ENCODE measurements at places on chromosomes 2 and 18.

- DNase-seq, result no peak
These were observed 42.7 kb downstream of the NPPC start for GRCh38 chr2:231883468-231883881.

DNA sequence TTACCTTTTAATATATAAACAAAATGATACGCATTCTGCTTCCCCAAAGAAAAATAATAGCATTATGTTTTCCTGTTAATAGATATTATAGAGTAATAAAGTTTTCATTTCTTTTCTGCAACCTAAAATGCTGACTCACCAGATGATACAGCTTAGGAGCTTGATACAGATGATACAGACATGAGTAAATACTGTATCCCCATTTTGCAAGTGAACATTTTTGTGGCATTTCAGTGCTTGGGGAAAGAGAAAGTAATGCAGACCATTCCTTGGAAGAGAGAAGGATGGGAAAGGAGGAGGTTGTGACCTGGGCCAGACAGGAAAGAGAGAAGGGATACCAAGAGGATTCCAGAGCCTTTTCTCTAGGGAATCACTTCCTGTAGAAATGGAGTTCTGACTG, 97.5 kb upstream of the FSHR start:
- no peak for DNase-seq

DNA sequence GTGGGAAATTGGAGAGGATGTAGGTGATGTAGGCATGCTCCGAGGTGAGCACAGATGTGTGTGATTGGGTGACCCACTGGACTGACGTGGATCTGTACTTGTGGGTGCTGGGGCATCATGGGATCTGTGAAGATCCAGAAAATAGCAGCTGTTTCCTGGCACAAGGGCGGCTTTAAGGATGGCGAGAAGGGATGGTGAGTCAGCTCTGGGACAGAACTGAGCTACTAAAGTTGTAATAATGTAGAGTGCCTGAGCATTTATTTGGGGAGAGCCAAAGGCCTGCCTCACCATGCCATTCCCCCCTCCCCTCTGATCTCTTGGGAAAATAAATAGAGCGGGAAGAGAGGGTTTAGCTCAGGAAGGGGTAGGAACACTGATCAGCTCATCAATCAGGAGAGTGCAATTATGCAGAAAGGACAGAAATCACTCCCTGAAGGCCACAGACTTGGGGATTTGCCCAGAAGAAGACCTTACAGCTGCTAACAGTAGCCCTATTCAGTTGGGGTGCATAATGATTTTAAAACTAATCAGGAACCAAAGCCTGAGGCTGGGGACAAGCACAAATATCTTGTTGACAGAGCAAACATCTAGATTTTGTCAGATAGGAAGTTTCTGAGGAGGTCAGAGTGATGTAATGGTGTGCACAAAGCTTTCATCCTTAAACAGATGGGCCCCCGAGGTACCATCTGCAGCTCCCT, 30.3 kb downstream of the TANC1 start:
- DNase-seq, result no peak

GRCh38 chr2:207796585-207797350, 27.1 kb upstream of the FZD5 start:
- no peak for DNase-seq

GRCh38 chr18:28183418-28184078, 6.6 kb upstream of the CDH2 start:
- DNase-seq, result no peak

DNA sequence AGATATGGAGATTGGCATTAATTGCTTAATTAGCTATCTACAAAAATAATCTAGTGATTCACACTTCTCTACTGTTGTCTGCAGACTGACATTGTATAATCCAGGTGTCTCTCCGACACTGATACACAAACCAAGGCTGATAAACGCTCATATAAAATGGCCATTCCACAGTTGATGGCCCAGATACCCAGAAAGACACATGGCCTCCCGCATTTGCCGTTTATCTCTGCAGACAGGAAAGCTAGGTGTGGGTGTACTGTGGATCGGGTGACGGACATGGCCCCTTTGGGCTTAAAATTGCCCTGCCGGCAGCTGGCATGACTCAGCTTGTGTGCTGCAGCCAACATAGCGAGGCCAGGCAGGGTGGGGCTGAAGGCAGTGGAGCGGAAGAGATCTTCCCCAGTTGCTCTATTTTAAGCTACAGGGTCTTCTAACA, 18.5 kb downstream of the PMAIP1 start:
- no peak for DNase-seq

DNA sequence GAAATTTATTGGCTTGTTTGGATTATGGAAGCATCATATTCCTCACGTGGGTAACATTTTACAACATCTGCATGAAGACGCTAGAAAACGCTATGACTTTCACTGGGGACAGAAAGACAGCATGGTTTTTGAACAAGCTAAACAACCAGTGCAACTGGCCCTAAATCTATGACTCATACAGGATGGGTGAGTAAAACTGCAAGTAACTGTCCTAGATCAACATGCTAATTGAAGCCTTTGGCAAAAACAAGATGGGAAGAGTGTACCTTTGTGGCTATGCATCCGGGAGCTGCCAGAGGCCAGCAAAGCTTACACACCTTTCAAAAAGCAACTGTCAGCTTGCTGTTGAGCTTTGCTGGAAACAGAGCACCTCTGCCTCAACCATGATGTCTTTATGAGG, 1096.0 kb upstream of the DDX18 start:
- DNase-seq, result no peak

DNA sequence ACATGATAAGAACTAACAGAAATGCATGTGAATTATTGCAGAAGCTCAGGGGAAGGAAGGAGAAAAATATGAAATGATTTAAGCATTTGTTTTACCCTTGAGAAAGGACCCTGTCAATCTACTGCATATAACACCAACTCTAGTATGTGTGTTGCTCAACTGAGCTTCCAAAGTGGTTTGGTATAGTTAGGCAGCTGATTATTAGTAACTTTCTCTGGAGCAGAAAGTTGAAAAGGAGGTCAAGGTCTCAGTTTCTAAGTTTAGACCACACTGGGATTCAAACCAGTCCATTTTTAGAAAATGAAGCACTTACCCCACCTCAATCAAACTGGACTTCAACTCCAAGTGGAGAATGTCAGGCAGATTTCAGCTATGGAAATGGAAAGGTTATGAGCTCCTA, 123.3 kb upstream of the CDC42EP3 start:
- no peak for DNase-seq

GRCh38 chr2:234392041-234392615, 104.8 kb downstream of the ARL4C start:
- no peak for DNase-seq

GRCh38 chr2:137948894-137949293, 15.4 kb upstream of the HNMT start:
- no peak for DNase-seq

DNA sequence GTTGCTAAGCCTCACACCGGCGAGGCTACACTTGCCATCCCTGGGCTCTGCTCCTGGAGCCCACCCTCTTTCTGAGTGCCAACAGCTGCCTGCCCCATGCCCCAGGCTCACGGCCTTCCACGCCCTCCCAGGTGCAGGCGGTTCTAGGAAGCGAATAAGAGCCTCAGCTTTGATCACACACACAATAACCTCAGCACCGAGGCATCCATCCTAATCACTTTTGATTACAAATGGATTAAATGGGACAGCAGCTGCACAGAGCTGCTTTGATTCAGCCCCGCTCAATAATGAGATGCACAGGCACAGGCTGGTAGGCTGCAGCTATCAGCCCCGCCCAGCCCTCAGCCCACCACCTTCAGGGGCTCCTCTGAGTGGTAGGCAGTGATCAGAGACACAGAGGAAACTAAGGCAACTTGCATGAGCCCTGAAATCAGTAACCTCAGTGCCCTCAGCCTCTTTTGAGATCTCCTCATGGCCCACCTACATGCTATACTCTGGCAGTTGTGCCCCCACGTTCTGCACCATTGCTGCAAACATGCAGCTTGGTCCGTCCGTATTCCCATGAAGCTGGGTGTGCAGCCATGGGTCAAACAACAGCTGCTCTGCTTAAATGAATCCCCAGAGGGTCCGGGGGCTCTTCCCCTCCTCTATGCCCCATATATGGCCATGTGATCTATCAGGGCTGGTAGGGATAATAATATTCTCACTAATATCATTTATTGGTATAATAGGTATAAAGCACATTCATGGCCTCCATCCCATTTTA, 171.4 kb downstream of the SETBP1 start:
- no peak for DNase-seq

DNA sequence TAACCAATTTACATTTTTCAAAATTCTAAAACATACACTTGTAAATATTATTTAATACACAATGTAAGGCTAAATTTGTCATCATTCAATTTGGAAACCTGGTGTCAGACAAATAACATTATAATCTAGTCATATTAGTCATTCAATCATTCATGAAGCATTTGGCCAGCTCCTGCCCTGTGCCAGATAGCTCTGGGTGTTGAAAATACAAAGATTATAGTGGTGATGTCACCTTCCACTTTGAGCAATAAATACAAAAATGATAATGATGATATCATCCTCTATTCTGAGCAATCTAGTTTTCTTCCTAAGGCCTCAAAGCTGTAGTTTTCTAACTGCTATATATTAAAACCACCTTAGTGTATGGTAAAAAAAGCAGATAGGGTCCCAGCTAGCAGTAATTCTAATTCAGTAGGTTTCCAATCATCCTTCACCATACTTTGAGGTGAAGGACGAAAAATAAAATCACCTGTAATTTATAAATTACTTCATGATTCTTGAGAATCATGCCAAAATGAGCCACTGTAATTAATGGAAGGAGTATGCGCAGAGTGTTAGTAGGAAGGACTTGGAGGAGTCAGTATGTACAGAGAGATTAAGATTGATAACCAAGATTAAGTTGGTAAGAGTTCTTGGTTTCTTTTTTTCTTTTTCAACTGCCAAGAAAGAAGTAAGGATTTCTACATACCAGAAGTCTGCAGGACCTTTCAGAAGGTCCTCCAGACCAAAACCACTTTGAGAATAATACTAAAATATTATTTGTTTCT, 23.2 kb downstream of the MEMO1 start:
- no peak for DNase-seq

DNA sequence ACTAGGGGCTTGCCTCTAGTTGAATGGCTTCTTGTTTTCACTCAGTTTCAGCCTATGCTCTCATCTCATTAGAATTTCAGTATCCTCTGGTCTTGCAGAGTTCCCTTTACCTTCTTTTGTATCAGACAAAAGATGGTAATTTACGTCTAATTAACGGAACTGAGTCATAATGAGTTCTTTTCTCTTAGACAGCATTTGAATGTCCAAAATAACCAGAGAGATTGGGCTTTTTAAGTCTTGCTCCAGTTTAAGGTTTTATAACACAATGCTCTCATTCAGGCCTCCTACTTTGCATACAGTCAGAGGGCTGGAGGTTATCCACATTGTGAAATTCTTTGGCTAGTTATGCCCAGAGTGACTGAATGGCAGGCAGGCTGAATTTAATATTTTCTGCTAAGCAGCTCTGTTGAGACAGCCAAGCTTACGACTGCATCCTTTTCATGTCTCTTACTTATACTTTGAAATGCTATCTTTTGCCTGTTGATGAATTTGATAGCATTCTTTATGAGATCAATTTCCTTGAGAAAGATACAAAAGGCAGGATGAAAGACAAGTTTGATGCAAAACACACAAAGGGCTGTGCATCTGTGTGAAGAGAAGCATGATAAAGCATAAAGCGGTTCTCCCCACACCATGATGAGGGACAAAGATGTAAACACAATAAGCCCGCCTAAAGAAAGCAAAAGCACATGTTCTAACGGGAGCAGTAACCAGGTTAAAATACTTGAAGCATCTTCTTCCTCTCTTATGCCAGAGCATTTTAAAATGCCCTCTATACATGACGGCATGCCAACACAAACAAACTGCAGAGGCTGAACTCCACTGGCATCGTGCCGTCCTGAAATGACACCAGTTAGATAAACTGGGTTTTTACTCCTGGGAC, 90.0 kb downstream of the CDH2 start:
- no peak for DNase-seq

- no peak for DNase-seq
These were observed 2.0 kb downstream of the NPC1 start for GRCh38 chr18:23584019-23584983.

- no peak for DNase-seq
These were observed 160.4 kb upstream of the PID1 start for GRCh38 chr2:229431327-229431954.

- no peak for DNase-seq
These were observed 455.9 kb downstream of the CNTNAP5 start for GRCh38 chr2:124480958-124481357.

DNA sequence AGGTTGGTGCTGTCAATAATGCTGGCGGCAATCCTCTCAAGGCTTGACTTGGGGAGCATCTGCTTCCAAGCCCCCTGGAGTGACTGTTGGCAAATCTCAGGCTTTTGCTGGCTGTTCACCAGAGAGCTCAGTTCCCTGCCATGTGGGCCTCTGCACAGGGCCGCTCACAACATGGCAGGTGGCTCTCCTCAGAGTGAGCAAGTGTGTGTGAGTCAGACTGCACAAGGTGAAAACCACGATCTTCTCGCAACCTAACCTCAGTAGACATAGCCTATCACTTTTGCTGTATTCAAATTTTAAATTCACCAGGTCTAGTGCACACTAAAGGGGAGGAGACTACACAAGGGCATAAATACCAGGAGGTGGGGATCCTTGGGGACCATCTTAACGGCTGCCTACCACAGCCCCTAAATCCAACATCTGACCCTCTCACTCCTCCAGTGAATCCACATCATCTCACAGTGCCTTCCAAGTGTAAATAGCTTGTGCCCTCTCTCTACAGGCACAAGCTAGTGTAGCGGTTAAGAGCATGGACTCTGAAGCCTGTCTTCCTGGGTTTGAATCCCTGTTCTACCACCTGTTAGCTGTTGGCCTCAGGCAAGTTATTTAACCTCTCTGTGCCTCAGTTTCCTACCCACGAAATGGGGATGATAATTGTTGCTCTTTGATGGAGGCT, 187.7 kb upstream of the CXCR4 start:
- peak; percentile 15 for DNase-seq

DNA sequence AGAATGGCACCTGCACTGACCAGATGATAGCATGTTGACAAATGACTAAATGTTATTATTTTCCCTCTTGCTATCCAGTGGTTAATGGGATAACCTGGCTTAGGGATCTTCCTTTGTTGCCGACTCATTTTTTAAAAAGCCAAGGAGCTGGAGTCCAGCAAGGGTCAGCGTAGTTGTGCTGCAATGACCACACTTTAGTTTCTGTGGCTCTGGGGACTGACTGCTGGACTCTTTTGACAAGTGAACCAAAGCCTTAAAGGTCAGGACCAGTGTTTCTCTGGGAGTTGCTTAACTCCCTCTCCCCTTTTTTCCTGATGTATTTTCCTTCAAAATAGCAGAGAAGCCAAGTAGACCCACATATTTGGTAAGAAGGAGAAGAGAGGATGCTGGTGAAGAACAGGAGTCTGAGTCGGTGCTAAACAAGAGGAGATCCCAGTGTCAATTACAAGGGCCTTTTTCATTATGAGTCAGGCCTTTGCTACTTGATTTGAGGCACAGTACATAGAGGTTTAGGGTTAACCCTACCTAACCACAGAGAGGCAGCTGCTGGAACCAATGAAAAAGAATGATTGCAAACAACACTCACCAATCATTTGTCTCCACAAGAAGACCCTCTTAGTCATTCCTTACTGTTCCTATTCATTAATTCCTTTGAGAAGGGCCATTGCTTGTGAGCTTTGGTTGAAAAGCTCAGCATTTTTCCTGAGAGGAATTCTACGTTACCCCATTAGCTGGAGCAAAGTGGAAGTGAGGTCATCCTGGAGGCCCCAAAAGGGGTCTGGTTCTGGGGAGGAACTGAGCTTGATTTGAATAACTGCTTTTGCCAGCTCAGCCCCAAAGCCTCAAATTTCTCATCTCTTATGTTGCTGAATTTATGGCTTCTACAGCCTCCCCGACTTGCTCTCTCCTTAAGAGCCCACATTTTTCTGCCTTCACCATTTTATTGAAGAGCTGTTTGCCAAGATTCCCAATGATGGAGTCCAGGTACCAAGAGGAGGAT, 137.6 kb upstream of the HNMT start:
- DNase-seq, result no peak

All from activated gamma-delta T cell (primary cell).